ENCODE measurements at places on chromosomes 5 and 9.

GRCh38 chr9:133276923-133277322 is 1.9 kb upstream of the ABO start:
- no peak for DNase-seq

DNA sequence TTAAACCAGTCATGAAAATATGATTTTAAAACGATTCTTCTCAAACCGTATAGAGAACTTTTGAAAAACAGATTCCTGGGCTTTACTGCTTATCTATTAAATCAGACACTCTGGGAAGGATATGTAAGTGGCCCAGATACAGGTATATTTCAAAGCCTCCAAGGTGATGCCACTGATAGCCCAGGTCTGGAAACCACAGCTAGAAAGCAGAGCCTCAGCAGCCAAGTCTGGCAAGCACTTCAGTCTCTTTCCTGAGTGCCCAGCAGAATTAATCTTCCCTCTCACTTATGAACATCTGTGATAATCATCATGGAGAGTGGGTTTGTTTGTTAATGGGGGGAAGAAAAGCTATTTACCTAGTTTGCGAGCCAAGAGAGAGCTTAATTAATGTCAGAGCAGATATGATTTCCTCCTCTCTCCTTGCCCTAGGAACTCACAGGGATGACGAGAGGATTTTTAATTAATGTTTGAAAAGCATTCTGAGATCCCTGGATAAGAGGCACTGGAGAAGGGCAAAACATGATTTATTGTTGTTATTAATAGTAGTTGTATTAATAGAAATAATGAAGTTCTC is 368.4 kb downstream of the TLE1 start:
- DNase-seq = no peak

DNA sequence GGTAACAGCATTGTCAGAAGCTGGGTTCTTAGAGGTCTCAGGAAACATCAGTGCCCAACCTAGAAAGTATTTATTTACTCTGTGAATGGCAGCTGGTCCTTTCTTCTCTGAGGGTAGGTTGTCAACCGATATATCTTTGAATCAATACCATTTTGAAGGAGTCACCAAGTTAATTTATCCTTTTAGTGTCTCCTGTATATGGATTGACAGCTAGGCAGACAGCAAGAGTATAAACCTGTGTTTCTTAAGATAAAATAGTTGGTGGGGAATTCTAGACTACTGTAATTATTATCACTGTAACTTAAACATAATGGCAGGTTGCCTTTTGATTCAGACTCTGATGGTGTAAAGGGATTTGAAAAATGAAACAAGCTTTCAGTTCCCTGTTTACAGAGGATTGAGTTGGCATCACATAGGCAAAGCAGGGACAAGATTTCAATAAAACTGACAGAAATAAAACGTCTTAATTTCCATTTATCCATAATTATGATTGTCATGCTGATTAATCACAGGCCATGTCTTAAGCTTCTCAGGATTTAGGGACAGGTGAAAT is 190.8 kb upstream of the HAPLN1 start:
- DNase-seq = no peak

- no peak for DNase-seq
Measured at GRCh38 chr5:136193322-136193935, 467 bp upstream of the SMIM32 start.

DNA sequence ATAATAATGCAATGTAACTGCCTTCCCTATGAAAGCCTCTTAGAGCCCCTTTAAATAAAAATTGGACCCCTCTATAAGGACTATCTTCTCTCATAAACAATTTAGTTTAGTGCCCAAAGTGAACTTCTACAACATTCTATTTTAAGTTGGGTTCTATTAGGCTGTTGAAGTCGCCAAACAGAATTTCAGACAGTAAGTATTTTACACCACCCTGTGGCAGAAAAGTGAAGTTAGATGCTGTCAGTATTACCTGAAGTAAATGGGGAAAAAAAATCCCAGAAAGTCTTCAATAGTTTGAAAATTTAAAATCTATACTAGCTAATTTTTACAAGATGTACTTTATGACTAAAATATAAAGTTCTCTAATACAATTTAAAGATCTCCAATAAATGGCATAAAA is 29.5 kb downstream of the CAAP1 start:
- no peak for DNase-seq

DNA sequence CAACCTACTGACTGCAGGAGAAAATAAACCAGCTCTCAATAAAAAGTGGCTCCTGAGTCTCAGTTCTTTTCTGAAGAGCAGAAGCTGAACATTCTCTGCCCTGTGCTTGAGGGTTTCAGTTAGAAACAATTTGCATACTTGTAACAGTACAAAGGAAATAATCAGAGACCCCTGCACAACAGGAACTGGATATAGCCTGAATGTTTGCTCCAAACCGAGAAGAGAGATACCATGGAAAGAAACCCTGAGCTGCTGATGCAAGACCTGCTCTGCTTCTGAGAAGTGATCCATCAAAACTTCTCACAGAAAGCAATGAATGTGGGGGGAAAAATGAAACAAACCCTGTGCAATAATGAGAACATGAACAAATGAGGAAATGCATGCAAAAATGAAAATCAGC is 592.9 kb downstream of the SEMA5A start:
- no peak for DNase-seq

DNA sequence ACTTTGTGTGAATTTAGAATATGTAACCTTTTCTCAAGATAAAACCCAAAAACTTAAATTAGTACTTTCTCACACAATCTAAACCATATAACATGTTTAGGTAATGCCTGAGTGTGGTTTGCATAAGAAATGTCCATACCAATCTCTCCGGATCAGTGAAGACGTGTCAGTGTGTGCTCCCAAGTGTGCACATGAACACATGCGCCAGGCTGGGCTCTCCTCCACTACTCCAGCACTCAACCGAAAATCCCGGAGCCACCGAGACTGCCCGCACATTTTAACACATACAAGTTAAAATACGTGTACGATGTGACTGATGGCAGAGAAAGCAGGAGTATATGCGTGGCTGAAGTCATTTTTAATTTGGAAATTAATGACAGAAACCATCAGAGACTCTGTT is 658.4 kb downstream of the EFNA5 start:
- DNase-seq = no peak

- no peak for DNase-seq
Measured at GRCh38 chr5:176895831-176896230, 3.3 kb downstream of the HK3 start.

DNA sequence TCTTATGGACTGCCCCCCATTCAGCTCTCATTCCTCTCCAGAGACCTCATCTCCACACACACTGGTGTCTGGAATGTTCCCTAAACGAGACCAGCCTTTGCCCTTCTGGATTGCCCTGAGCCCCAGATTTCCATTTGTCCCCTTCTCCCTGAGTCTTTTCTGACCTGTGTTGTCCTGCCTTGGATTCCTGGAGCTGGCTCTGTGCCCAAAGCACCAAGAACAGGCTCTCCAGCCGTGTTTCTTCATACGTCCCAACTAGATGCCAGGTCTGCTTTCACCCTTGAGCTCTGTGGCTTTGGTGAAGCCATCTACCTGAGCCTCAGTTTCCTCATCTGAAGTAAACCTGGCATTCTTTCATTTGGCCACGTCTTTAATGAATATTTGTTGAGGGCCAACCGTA is 6.3 kb downstream of the CCDC180 start:
- DNase-seq = no peak

DNA sequence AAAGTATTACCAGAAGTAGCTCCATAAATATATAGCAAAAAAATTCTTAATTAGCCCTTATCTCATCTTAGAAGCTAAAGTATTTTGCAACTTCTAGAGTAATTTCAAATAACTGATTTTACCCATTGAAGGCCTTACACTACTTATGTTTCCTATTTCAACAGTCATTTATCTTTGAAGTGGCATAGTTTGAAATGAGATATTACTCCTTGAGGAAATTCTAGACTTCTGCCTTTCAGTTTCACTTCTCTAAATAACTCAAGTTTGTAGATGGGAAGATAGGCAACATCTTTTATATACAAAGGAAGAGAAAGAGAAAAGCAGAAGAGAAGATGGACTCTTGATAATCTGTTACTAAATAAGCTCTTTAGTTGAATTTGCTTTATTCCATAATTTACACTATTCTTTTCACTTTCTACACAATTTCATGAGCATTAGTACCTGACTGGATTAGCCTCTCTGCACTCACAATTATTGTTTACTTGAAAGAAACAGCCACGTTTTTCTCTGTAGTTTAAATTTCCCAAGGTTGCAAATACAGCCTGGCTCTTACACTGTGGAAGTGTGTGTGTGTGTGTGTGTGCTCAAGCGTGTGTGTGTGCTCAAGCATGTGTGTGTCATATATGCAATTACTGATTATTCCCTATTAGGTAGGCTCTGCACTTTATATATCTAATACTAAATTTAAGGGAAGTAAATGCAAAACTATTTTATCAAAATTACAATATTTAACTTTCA is 60.6 kb upstream of the EMB start:
- no peak for DNase-seq

DNA sequence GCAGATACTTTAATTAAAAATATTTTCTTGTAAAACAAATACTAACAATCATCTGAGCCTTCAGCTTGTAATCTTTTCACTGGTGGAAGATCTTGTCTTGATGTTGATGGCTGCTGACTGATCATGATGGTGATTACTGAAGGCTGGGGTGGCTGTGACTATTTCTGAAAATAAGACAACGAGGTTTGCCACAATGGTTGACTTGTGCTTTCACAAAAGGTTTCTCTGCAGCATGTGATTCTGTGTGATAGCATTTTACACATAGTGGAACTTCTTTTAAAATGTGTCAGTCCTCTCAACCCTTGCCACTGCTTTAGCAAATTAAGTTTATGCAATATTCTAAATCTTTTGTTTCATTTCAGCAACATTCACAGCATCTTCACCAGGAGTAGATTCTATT is 461.0 kb downstream of the CCDC171 start:
- DNase-seq = no peak

GRCh38 chr9:93459432-93459847 is 6.1 kb upstream of the FAM120AOS start:
- DNase-seq = no peak

GRCh38 chr5:137336161-137336560 is 163.0 kb downstream of the SPOCK1 start:
- no peak for DNase-seq

DNA sequence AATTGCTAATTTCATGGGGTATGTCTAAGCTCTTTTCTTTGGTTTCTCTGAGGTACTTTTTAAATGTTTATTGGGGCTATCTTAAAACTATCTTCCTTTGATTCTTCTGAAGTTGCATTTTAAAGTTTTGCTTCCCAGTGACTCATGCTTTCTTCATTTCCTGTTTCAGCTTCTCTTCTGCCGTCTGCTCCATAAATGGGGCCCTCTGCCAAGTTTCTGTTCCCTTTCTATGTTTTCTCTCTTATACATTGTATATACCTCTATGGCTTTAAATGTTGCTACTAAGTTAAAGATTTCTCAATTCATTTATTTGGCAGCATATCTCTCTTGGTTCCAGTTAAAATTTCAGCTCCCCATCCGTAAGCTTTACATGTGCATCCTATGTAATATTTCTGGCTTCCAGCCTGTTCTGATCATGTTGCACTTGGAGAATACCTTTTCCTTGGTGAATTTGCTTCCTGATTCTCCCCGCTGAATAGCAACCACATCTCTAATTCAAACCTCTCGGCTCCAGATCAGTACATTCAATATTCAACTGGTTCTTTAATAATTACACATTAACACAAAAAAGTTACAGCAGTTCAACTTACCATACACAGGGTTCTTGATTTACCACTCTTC is 125.3 kb downstream of the ST8SIA4 start:
- DNase-seq = no peak

GRCh38 chr5:180204276-180204819 is 4.7 kb downstream of the RASGEF1C start:
- DNase-seq = no peak

- no peak for DNase-seq
Measured at GRCh38 chr9:73050065-73050816, 97.4 kb upstream of the ALDH1A1 start.

- no peak for DNase-seq
Measured at GRCh38 chr5:21910731-21911130, 942.4 kb downstream of the CDH12 start.

- no peak for DNase-seq
Measured at GRCh38 chr5:28310696-28311095, 1272.3 kb upstream of the CDH9 start.

- DNase-seq = no peak
Measured at GRCh38 chr9:129241725-129242124, 63.7 kb upstream of the IER5L start.

- DNase-seq = no peak
Measured at GRCh38 chr5:71620630-71621029, 33.5 kb downstream of the MCCC2 start.

DNA sequence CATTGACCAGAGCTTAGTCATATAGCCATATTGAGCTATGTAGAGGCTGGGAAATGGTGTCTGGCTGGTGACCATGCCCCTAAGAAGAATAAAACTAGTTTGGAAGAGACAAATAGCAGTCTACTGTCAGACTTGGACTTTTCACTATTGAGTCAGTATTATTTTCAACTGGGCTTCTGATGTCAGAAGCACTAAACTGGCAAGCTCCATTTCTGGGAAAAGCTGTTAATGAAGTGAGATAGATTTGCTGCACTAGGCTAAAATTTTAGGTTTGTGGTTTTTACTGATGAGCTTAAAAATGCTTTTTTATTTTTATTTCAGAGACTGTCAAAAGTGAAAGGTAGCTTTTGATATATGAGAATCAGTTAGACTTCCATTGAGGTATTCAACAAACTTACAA is 220.2 kb downstream of the RAB3C start:
- no peak for DNase-seq

DNA sequence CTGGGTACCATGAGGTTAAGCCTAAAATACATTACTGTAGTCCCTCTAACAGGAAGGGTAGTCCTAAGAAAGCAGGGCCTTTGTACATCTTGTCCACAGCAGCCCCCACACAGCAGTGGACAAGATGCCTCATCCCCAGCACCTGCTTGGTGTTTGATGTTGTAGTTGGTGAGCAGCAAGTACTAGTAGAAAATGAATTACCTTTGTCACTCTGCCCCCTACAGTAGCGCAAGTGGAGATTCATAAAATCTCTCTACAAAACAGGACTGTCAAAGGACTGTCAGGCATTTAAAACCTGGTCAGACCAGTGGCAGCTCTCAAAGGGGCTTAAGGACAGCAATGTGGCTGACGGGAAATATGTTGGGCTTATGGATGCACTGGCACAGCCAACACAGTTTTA is 122.5 kb downstream of the TMEM174 start:
- DNase-seq = no peak

DNA sequence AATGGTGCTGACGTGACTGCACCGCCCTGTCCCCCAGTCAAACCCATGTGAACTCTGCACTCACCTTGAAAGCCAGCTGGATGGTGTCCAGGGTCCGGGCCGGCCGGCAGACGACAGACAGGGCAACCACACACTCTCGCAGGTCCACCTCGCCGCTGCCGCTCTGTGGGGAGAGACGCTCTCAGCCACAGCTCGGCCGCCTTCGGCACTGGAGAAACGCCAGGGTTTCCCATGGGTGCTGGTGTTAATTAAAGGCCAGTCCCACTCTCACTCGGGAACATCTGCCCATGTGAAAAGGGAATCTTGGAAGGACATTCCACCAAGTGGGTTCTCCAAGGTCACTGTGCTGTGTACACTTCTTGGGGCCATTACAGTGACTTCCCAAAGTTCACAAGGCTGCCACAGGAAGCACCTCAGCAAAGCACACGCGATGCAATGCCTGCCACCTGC is 25.5 kb upstream of the SLC6A3 start:
- no peak for DNase-seq

- DNase-seq = no peak
Measured at GRCh38 chr5:95921501-95921900, 40.1 kb downstream of the ELL2 start.
